Glutamatergic neuron (in vitro differentiated cells): ENCODE measurements at places on chromosomes 13 and 19.

DNA sequence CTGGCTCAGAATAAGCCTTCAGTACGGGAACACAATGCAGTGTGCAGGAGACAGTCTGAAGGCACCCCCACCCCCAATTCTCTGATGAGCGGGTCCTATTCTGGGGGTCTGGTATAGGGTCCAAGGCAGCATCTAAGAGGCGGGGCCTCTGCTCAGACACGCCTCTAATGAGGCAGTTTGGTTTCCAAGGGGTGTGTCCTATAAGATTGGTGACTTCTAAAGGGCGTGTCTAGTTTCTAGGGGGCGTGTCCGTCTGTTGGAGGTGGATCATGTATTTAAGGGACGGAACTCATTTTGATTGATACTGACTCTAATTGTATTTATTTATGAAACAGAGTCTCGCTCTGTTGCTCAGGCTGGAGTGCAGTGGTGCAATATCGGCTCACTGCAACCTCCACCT, 8.7 kb downstream of the FIZ1 start:
- DNase-seq, result no peak

- DNase-seq, result no peak
These were observed 149.0 kb upstream of the ZNF536 start for GRCh38 chr19:30222992-30223865.

DNA sequence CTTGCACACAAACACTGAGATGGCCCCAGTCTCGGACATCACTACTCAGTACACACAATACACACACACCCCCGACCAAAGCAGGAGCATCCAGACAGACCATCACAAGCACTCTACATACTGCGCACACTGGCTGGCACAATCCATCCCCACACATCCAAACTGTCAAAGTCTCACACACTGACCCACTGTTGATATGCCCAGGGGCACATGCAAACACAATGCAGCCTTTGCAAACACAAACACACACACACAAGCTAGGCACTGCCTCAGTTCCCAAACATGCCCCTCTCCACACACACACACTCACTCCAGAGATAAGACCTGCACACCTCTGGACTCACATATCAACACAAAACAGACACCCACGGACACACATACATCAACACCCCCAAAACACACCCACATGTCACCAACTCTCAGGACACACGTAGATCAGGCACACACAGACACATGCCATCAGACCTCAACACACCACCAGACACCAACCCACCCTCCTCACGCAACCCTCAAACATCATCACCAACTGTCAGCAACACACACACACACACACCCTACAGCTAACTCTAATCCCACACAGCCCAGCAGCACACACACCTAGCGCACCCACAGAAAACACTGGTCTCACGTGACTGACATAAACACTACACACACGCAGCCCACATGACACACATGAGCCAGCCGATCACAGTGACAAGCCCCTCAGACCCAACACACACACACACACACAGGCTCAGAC, 1.9 kb downstream of the BBC3 start:
- DNase-seq, result no peak

- DNase-seq, result no peak
These were observed 45.4 kb downstream of the CCL25 start for GRCh38 chr19:8097681-8098567.

DNA sequence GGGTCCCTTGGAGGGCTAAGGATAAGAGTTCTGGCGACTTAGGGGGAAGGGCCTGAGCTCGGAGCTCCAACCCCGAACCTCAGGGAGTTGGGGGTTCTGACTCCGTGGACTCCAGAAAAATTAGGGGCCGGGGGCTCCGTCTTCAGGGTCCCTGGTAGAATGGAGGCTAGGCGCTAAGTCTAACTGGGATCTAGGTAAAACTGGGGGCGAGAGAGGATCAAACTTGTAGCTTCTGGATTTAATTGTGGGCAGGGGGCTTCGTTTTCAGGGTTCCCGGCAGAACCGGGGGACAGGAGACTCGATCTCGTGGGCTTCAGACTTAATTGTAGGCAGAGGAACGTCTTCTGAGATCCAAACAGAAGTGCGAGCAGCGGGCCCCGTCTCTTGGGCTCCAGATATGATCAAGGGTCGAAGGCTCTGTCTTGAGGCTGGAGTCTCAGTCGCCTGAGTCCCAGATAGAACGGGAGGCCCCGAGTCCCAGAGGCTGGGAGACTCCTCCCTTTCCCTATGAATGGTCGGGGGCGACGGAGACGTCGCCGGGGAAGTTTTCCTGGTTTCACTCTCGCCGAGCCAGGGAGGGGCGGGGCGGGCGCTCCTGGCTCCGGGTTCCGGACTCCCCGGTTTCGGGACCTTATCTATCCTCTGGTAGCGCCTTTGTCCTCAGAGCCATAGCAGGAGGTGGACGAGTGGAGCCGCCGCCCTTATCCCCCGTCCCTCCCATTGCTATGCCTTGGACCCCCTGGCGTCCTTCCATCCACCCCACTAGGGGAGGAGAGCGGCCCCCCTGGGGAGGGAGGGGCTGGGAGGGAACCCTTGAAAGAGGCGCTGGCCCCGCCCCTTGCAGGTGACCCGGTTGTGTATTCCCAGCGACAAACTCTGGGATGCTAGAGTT, 1.3 kb downstream of the NECTIN2 start:
- DNase-seq, result peak; percentile 56

DNA sequence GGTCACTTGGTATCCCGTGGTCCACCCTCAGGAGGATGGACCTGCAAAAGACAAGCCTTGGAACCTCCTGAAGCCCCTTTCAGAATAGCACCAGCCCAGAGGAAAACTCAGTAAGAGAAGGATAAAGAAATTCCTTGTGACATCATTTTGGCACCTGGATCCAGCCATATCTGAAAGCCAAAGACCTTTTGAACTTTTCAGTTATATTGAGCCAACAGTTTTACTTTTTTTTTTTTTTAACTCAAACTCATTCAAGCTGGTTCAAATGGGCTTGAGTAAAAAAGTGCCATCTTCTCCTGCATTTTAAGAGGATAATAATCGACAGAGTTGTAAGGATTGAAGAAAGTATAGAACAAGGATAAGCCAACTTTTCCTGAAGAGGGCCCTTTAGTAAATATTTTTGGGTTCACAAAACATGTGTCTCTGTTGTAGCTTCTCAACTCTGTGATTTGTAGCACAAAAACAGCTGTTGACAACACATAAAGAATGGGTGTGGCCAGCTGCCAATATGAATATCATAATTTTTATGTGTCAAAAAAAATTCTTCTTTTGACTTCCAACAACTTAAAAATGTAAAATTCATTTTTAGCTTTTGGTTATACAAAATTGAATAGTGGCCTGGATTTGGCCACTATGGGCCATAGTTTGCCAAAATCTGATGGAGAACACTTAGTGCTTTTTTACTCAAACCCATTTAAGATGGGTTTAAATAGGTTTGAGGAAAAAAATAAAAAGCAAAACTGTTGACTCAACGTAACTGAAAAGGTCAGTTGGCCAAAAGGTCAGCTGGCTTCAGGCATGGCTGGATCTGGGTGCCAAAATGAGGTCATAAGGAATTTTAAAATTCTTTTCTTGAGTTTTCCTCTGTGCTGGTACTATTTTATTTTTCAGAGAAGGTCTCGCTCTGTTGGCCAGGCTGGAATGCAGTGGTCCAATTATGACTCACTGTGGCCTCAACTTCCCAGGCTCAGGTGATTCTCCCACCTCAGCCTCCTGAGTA, 50.7 kb downstream of the ACSBG2 start:
- DNase-seq, result no peak

- no peak for DNase-seq
These were observed 272.8 kb downstream of the KLF5 start for GRCh38 chr13:73331556-73331955.

DNA sequence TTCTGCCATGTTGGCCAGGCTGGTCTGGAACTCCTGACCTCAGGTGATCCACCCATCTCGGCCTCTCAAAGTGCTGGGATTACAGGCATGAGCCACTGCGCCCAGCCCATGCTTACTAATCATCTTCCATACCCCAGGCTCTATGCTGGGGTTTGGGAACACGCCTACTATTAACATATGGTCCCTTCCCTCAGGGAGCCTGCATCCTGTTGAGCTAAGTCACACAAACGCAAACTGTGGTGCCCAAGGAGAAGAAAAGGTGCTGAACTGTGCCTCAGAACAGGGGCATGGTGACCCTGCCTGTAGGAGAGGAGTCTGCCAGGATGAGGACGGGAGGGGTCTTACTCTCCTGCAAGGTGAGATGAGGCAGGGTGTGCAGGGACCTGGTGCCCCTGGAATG, 5.6 kb downstream of the MICOS13 start:
- DNase-seq, result no peak

GRCh38 chr13:106772006-106772601, 204.2 kb upstream of the ARGLU1 start:
- DNase-seq, result no peak

DNA sequence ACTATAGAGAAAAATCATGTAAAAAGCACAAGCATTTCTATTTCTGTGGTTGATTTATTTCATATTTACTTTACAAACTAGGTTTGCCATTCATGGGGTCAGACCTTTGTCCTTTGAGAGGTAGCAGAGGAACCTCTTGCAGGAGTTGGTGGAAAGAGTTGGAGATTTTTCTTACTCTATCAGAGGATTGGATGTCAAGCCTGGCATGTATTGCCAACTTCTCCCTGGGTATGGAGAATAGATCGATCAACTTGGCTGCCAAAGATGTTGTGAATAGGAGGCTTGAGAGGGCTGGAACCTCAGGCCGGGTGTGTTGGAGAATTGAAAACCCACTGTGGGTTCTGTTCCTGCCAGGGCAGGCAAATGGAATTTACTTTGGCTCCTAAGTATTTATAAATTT, 81.2 kb downstream of the WDFY2 start:
- DNase-seq, result no peak

- DNase-seq, result no peak
These were observed 19.7 kb upstream of the CPB2 start for GRCh38 chr13:46124531-46124966.

- DNase-seq, result no peak
These were observed 1322.2 kb downstream of the PCDH9 start for GRCh38 chr13:65907666-65908525.

DNA sequence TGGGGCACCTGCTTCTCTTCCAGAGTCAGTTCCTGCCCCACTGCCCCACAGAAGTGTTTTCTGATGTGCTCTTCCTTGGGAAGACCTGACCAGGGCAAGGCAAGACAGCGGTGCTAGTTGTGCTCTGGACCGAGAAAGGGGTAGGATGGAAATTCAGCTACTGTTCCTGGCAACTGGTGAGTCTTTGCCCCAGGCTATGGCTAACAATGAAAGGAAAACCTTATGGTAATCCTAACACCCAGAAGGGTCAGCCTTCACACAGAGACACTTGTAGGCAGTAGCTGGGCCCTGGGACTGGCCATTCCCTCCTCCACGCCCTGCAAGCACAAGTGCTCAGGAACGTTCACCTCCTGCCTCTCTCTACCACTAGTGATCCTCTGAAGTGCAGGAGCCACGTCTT, 9.6 kb upstream of the CYSLTR2 start:
- DNase-seq, result no peak

- DNase-seq, result no peak
These were observed 748.2 kb upstream of the SLITRK5 start for GRCh38 chr13:86922936-86923335.

GRCh38 chr19:5053661-5054060, 84.7 kb downstream of the KDM4B start:
- no peak for DNase-seq

GRCh38 chr13:46149272-46150133, 32.5 kb downstream of the LCP1 start:
- no peak for DNase-seq

- no peak for DNase-seq
These were observed 71.2 kb upstream of the ADGRE5 start for GRCh38 chr19:14310055-14310454.

DNA sequence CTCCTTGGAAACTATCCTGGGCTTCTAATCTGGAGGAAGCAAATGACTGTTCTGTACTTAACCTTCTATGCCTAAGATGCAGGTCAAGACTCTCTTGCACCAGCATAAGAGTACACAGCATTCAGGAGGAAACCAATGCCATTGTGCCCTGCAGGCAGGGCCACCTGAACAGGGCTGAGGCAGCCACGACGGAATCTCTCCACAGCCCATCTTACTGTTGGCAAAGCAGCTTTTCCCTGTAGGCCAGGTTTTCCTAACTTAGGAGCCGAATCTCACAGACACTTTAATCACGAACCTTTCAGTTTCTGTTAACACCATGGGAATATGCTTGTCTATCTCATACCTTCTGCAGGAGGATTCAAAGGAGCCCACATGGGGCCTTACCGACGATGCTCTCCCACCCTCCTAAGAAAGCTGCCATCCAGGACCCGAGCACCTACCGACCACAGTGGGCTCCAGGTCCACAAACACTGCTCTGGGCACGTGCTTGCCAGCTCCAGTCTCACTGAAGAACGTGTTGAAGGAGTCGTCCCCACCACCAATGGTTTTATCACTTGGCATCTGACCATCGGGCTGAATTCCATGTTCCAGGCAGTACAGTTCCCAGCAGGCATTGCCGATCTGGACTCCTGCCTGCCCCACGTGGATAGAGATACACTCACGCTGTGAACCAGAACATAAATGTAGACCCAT, 2.6 kb downstream of the TUBA3C start:
- DNase-seq, result no peak

- DNase-seq, result no peak
These were observed 30.5 kb upstream of the COX7A1 start for GRCh38 chr19:36182612-36183244.

DNA sequence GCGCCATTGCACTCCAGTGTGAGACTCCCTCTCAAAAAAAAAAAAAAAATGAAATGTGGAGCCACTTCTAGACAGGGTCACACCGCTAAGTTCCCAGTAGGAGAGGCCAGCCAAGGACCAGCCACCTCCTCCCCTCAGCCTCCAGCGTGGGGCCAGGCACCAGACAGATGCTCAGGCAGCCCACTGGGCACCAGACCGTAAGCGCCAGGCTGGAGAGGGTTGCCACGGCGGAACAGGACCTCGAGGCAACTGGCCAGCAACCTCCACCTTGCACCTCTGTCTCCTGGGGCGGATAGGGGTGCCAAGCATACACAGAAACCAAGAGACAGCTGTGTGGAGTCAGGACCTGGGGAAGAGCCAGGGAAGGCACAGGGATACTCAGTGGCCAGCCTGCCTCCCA, 3.7 kb downstream of the PEPD start:
- no peak for DNase-seq

DNA sequence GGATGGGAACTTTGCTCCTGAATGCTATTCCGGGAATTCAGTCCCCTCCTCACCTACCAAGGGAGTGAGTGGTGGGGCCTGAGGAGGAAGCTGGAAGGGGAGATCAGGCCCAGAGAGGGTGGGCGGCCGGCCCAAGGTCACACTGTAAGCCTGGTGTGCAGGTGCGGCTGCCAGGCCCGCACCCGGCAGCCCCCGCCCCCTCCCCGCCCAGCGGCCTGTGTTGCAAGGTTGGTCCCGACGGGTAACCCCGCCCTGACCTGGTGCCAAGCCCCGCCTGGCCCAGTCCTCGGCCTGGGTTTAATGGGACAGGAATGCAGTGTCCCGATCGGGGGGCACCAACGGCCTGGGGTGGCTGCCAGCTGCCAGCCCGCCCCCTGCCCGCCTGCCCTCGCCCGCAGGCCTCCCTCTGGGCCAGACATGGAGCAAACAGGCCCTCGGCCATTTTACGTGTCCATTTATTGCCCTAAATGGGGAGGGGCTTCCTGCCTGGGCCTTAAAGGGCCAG, 5.5 kb downstream of the ZBTB7A start:
- DNase-seq, result no peak
